CD8-positive, alpha-beta T cell (primary cell): ENCODE measurements at places on chromosomes 7 and 10. TPM values are rescaled to one million over a fixed set of nuclear protein-coding genes. Genes with fewer than 3 reads are reported as not detected.

DNA sequence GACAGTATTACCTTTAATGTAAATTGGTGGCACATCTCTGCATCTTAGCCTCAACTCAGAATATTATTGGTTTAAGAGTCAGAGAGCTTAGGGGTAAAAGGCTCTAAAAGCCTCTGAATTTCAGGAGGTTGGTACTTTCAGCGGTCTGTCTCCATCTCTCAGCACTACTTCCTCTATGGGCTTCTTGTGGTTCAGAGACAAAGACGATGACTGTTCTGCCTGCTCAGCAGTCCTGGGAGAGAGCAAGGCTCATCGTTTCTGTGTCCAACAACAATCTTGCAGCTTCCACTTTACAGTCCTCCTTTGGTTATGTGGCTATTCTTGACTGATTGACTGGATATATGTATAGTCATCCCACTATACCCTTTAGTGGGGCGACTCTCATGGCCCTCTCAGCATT lies 394.7 kb downstream of the AUTS2 start:
- no peak for DNase-seq

- DNase-seq = no peak
Measured at GRCh38 chr7:127897704-127898454, 133.4 kb downstream of the LRRC4 start.

DNA sequence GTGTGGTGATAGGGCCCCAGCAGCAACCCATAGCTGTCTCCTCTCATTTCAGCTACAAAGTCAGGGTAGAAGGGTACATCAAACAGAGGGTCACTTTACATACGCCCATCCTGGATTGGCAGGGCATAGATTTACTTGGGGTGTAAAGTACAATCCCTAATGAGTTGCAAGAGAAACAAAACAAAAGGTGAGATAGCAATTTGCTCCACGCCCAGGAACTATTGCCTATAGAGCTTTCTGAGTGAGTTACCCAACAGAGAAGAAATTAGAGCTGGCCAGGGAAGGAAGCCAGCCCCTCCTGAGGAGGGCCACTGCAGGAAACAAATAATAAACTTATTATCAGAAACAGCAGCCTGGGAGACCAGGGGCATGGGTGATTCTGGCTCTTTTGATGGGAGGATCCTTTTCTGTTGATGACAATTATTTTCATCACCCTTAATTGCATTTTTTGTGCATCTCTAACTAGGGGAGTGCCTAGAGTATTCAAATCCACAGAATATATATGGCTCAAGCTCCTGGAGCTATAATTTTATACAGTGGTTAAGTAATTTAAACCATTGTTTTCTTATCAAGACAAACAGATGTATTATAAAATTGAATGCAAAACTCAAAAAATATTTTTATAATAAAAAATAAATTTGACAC lies 47.4 kb downstream of the SLC26A5 start:
- no peak for DNase-seq

Gene FAM149B1
- total RNA-seq = 5.9 TPM

Gene TMEM196
- not detected for total RNA-seq
